ENCODE measurements at places on chromosomes 7 and 10.

DNA sequence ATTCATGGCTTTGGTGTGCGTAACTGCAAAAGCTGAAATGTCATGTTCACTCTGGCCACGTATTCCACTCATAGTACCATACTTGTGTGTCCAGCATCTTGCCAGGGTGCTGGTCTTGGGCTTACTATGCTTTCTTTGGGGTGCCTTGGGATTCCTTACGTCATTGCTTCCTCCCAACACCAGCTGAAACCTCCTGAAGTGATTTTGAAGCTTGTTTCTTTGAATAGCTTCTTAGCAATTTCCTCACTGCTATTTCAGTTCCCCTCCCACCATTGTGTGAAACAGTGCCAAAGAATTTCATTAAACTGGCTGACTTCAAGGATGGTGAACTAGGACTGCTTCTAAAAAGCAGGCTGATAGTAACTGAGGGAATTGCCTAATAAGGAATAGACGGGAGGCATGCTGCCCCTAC, 36.9 kb downstream of the ENTPD1 start:
- no peaks in the 10 kb centered on the region for H3K27me3 ChIP-seq
- peaks cover 7% of the 10 kb centered on the region for H3K4me1 ChIP-seq
- no peaks in the 10 kb centered on the region for H3K36me3 ChIP-seq

DNA sequence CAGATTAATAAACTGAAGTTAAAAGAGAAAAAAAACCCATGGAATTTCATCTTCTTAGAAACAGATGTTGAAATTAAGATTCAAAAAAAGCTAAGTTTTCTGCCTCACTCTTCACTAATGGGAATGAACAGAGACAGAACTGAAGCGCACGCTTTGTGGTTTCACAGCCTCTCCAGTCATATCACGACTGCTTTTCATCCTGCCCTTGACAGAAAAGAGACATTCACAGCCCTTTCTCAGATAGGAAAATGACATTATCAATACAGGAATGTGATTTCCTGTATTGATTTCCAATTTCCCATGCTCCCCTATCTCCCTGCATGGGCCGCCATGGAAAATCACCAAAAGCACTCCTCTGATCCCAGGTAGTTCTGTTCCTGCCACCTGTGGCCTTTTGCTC, 108.2 kb downstream of the PFKFB3 start:
- H3K27ac ChIP-seq: no peak overlapping the region
- H3K4me3 ChIP-seq: no peak overlapping the region
- DNase-seq: no peak
- H3K36me3 ChIP-seq: no peaks in the 10 kb centered on the region
- H3K4me1 ChIP-seq: no peaks in the 10 kb centered on the region

DNA sequence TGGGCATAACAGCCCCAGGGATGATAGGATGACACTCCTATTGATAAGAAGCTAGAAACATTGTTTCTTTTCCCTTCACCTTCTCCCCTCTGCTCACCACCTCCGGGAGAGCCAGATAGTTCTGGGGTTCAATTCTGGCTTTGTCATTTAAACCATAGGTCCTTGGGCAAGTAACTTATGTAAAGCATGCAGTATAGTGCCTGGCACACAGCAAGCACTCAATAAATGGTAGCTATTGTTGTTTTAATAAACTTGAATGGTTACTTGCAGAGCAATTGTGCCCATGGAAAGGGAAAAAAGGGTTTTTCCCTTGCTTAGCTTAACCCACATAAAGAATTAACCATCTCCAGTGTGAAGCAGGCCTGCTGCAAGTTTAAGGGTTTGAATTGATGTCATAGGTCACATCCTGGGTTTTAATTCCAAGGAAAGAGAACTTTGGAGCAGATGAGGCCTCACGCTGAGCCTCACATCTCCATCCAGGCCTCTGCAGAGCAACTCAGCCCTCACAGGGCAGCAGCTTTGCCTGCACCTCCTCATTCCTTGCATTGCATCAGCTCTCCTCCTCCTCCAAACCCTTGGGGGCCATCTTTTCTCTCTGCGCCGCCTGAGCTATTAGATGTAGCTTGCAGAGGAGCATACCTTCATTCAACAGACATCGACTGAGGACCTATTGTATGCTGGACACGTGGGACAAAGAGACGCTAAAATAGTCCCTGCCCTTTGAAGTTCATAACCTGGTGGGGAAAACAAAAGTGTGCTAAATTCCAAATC, 22.9 kb downstream of the ZNF775 start:
- no peaks in the 10 kb centered on the region for H3K27me3 ChIP-seq
- no peak for DNase-seq
- peaks cover 70% of the 10 kb centered on the region for H3K4me1 ChIP-seq
- no peak overlapping the region for H3K4me3 ChIP-seq

- no peak overlapping the region for H3K4me3 ChIP-seq
- no peaks in the 10 kb centered on the region for H3K27me3 ChIP-seq
- H3K4me1 ChIP-seq: peaks cover 7% of the 10 kb centered on the region
Measured at GRCh38 chr10:905503-905902, 26.0 kb downstream of the LARP4B start.

- no peak overlapping the region for H3K27ac ChIP-seq
- no peak for DNase-seq
- peaks cover 74% of the 10 kb centered on the region for H3K36me3 ChIP-seq
- no peaks in the 10 kb centered on the region for H3K4me1 ChIP-seq
- H3K4me3 ChIP-seq: no peak overlapping the region
Measured at GRCh38 chr10:127447197-127447596, 101.9 kb upstream of the NPS start.

GRCh38 chr10:128268015-128268722, 141.9 kb upstream of the MKI67 start:
- no peaks in the 10 kb centered on the region for H3K4me1 ChIP-seq
- no peak overlapping the region for H3K27ac ChIP-seq
- DNase-seq: peak; percentile 70
- no peak overlapping the region for H3K4me3 ChIP-seq
- H3K27me3 ChIP-seq: no peaks in the 10 kb centered on the region

DNA sequence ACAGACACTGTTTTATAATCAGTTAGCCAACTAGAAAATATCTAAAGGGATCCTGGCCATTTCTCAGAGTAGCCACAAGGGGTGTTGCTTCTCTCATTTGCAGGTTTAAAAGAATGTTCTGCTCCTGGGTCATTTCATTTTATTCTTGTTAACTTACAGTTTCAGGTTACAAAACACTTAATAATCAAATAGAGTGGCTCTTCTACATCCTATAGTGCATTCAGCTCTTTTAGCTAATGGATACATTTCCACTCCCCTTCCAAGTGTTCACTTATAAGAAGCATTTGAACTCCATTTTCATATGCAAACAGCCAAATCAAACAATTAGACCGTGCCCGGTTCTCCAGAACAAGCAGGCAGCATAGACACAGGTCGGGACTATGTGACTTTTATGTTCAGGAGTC, 117.5 kb downstream of the TRIL start:
- H3K4me1 ChIP-seq: no peaks in the 10 kb centered on the region
- no peak overlapping the region for H3K4me3 ChIP-seq
- no peak overlapping the region for H3K27ac ChIP-seq
- H3K27me3 ChIP-seq: no peaks in the 10 kb centered on the region

GRCh38 chr7:41885078-41885477, 182.2 kb upstream of the INHBA start:
- H3K36me3 ChIP-seq: no peaks in the 10 kb centered on the region
- DNase-seq: no peak
- H3K27ac ChIP-seq: no peak overlapping the region
- H3K4me3 ChIP-seq: no peak overlapping the region
- no peaks in the 10 kb centered on the region for H3K27me3 ChIP-seq

- no peaks in the 10 kb centered on the region for H3K36me3 ChIP-seq
- H3K4me1 ChIP-seq: no peaks in the 10 kb centered on the region
- no peak overlapping the region for H3K4me3 ChIP-seq
- no peak for DNase-seq
- H3K27ac ChIP-seq: no peak overlapping the region
- H3K27me3 ChIP-seq: no peaks in the 10 kb centered on the region
Measured at GRCh38 chr7:49597805-49598204, 175.6 kb upstream of the VWC2 start.

- no peaks in the 10 kb centered on the region for H3K4me1 ChIP-seq
- DNase-seq: no peak
- no peaks in the 10 kb centered on the region for H3K36me3 ChIP-seq
- H3K27ac ChIP-seq: no peak overlapping the region
Measured at GRCh38 chr10:7707102-7707501, 4.0 kb downstream of the ITIH2 start.

DNA sequence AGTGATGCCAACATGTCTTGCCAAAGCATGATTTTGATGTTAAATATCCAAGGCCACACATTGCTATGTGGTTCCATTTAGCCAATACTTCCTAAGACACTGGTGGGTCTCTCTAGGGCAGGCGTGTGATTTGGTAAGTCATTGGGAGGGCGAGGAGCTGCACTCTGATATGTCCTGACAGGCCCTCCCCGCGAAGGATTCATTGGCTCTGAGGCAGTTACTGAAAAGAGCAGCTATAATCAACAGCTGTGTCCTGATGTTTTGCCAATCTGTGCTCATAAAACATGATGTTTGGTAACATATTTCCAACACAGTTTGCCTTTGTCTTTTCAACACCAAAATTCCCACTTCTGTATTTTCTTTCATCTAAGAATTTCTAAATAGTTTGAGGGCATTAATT, 646.7 kb downstream of the PARD3 start:
- H3K27me3 ChIP-seq: no peaks in the 10 kb centered on the region
- H3K36me3 ChIP-seq: no peaks in the 10 kb centered on the region
- DNase-seq: no peak
- no peak overlapping the region for H3K4me3 ChIP-seq
- no peak overlapping the region for H3K27ac ChIP-seq
- no peaks in the 10 kb centered on the region for H3K4me1 ChIP-seq

GRCh38 chr10:89162596-89162995, 44.5 kb downstream of the CH25H start:
- no peaks in the 10 kb centered on the region for H3K36me3 ChIP-seq
- H3K4me1 ChIP-seq: no peaks in the 10 kb centered on the region
- no peaks in the 10 kb centered on the region for H3K27me3 ChIP-seq
- H3K4me3 ChIP-seq: no peak overlapping the region
- DNase-seq: no peak

GRCh38 chr10:89263531-89263930, 12.0 kb upstream of the LIPA start:
- no peak for DNase-seq
- H3K27ac ChIP-seq: no peak overlapping the region
- no peaks in the 10 kb centered on the region for H3K36me3 ChIP-seq
- H3K27me3 ChIP-seq: no peaks in the 10 kb centered on the region
- no peak overlapping the region for H3K4me3 ChIP-seq

- H3K4me3 ChIP-seq: no peak overlapping the region
- no peaks in the 10 kb centered on the region for H3K27me3 ChIP-seq
- H3K27ac ChIP-seq: no peak overlapping the region
- no peak for DNase-seq
Measured at GRCh38 chr10:112262546-112262945, 20.7 kb upstream of the TECTB start.

DNA sequence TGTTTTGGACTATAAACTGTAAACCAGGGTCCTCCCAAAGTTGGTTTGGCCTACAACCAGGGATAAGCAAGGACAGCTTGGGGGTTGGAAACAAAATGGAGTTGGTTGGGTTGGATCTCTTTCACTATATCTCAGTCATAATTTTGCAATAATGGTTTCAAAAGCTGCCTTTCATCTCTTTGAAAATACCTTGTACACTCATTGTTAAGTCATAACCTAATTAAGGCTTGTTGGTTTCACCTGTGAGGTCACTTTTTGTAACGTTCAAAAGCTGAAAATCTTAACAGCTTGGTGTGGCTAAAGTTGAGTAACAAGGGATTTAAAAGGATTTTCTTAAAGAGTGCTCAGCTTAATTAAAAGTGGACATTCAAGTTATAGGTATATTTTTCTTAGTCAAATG, 476.1 kb downstream of the IPMK start:
- no peak overlapping the region for H3K4me3 ChIP-seq
- H3K4me1 ChIP-seq: no peaks in the 10 kb centered on the region
- DNase-seq: no peak

DNA sequence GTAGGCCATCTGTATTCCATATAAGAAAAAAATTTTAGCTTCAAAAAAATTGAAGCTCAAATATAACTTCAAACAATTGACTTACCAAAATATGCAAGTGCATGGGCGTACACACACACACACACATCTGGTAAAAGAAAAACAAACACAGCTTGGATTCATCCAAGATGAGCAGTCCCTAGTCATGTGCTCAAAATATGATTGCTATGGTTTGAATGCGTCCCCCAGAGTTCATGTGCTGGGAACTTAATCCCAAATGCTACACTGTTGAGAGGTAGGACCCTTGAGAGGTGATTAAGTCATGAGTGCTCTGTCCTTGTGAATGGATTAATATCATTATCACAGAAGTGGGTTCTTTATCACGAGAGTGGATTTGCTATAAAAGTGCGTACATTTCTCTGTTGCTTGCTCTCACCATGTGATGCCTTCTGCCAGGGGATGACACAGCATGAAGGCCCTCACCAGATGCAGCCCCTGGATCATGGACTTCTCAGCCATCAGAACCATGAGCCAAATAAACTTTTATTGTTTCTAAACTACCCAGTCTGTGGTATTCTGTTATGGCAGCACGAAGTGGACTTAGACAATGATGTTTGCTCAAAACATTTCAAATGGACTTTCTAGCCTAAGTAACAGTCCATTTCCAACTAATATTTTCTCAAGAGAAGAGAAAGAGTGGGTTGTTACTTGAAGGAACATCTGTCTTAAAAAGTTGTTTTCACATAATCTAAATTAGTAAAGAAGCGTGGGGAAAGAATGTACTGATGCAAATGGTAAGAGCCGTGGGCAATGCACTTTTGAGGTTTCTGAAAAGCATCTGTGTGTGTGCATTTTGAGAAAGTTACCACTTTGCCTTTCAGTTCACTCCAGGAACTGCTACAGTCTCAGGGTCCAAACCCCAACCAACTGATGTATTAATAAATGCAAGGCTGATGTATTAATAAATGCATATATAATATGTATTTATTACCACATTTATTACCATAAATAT, 15.1 kb upstream of the SVIL start:
- no peak overlapping the region for H3K27ac ChIP-seq
- no peaks in the 10 kb centered on the region for H3K36me3 ChIP-seq
- no peaks in the 10 kb centered on the region for H3K27me3 ChIP-seq
- no peak overlapping the region for H3K4me3 ChIP-seq
- no peak for DNase-seq

GRCh38 chr7:140384894-140385545, 13.3 kb downstream of the SLC37A3 start:
- no peak overlapping the region for H3K27ac ChIP-seq
- no peaks in the 10 kb centered on the region for H3K4me1 ChIP-seq
- no peaks in the 10 kb centered on the region for H3K27me3 ChIP-seq
- no peak for DNase-seq
- H3K36me3 ChIP-seq: peaks cover 28% of the 10 kb centered on the region

DNA sequence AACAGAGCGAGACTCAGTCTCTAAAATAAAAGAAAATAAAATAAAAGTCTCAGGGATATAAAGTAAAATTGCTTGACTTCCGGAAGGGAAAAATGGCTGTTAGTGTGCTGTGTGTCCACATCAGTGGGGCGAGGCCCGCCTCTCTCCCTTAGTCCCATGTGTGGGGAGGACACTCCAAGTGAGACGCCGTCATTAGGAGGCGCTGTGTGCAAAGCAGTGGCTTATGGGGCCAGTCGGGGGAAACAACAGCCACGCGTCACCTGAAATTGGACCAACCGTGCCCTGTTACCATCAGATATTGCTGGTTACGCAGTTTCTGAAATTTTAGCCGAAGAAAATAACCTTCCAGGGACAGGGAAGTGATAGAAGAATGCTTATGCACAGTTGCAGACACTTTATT, 15.8 kb downstream of the SFXN4 start:
- no peak overlapping the region for H3K4me3 ChIP-seq
- H3K27ac ChIP-seq: no peak overlapping the region
- no peak for DNase-seq
- H3K27me3 ChIP-seq: no peaks in the 10 kb centered on the region
- H3K36me3 ChIP-seq: peaks cover 63% of the 10 kb centered on the region
- no peaks in the 10 kb centered on the region for H3K4me1 ChIP-seq

Measured in neuronal stem cell (in vitro differentiated cells).